Cortex of kidney (tissue), 1 donor: ENCODE measurements at places on chromosomes 3 and 15.

GRCh38 chr3:11603628-11604027 is 40.1 kb downstream of the VGLL4 start:
- no peak for DNase-seq

DNA sequence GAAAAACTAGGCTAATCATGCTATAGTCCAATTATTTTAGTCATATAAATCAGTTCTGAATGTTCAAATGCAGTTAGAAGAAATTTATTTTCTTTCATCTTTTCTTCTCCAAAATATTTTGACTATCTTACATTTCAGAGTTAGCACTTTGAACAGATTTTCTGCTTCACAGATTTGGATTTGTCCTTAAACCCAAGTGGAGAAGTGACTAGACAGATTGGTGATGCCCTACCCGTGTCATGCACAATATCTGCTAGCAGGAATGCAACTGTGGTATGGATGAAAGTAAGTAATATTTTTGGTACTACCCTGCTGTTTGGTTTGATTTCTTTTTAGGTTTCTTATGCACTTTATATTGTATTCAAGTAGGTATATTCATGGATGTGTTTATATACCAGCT is 178.3 kb downstream of the ALCAM start:
- no peak for DNase-seq

DNA sequence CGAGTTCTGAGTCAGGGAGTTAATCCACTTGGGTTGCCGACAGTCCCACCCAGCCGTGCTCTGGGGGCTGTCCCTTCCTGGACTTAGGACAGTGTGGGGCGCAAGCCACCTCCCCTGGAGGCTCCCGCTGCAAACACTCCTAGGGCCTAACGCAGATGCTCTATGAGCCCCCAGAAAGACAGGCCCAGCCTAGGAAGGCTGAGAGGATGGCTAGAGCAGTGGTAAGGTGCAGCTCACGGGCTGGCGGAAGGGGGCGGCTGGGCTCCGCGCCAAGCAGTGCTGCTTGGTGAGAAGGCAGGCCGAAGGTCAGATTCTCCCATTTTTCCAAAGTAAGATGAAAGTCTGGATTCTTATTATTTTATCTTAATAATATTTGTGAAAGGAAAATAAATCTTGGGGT is 84.6 kb upstream of the ALDH1L1 start:
- no peak for DNase-seq

DNA sequence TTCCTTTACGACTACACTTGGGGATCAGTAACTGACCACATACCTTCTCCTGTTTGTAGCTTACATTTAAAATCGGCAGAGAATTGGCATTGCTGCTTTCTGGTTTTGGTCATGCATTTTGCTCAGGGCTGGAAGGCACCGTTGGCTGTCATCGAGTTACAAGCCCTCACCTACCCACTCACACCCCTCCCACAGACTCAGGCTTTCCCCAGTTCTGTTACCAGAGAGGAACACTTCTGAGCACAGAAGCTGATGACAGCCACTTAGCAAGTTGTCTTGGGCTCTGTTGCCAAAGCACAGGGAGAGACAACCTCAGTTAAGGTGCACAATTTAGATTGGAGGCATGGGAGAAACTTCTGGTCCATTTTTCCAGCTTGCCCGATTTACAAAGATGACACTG is 204.8 kb upstream of the TOPAZ1 start:
- no peak for DNase-seq

DNA sequence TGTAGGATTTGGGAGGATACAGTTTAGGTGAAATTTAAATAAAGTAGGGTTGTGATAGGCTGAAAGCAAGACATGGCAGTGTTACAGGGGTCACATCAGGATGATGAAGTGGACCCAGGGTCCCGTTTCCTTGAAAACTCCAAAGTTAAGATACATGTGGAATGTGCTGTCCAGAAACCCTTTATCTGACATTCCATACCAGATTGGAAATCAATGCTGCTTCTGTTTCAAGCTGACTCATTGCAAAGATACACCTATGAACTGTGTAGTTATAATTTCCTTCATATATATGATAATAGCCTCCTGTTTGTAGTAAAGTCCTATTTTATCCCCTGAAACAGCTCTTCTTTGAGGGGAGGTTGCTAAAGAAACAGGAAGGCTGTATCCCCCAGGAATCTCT is 71.0 kb upstream of the NR2E3 start:
- no peak for DNase-seq

- no peak for DNase-seq
Measured at GRCh38 chr3:70981231-70981880, 602.2 kb downstream of the FOXP1 start.

DNA sequence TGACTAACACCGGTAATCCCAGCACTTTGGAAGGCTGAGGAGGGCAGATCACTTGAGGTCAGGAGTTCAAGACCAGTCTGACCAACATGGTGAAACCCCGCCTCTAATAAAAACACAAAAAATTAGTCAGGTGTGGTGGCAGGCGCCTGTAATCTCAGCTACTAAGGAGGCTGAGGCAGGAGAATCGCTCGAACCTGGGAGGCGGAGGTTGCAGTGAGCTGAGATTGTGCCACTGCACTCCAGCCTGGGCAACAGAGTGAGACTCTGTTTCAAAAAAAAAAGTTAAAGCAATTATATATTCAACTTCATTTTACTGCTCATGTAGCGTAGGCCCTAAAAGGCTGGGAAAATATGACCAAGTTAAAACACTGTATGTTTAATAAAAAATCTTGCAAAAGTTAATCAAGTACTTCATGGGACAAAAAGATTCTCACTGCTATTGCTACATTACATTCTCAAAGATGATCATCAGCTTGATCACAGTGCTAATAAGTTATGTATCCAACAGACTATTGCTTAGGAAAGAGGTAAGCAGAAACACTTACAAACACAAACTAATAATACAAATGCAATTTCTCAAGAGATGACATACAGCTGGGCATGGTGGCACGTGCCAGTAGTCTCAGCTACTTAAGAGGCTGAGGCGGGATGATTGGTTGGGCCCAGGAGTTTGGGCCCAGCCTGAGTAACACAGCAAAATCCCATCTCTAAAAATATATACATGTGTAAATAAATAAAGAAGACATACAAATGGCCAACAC is 2.7 kb downstream of the COPS2 start:
- DNase-seq = no peak

GRCh38 chr15:97461226-97461625 is 499.3 kb upstream of the ARRDC4 start:
- DNase-seq = no peak

GRCh38 chr3:129627350-129628168 is 21.1 kb upstream of the PLXND1 start:
- DNase-seq = no peak

- no peak for DNase-seq
Measured at GRCh38 chr3:104831071-104831470, 535.6 kb upstream of the ALCAM start.

DNA sequence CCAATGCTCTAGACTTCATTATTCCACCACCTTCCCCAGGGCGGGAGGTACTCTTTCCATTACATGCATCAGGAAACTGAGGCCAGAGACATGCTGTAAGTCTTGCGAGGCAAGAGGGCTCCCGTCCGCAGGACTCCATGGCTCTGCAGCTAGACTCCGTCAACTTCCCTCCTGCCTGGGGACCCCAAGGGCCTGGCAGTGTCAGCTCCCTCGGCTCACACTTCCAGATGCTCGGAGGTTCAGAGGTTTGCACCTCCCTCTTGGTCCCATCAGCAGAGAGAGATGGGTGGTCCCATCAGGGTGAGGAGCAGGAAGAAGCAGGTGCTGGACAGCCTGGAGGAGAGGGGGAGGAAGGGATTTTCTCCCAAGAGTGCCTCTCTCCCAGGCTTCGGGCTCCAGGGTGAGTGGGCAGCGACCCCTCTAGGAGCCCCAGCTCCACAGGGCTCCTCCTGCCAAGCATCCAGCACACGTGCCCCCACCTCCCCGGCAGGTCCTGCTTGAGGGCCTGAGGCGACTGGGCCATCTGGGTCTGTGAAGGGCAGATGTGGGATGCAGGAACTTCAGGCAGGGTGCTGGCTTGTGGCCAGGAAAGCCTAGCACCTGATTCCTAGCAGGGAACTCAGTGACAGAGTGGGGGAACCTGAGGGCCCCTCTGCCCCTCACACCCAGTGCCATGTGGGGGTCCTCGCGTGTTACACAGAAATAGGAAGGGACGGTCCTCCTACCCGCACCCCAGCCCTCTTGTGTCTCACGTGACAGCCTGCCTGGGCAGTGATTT is 9.3 kb downstream of the PAK6 start:
- no peak for DNase-seq

GRCh38 chr3:69787436-69788168 is 48.3 kb downstream of the MITF start:
- DNase-seq = no peak

DNA sequence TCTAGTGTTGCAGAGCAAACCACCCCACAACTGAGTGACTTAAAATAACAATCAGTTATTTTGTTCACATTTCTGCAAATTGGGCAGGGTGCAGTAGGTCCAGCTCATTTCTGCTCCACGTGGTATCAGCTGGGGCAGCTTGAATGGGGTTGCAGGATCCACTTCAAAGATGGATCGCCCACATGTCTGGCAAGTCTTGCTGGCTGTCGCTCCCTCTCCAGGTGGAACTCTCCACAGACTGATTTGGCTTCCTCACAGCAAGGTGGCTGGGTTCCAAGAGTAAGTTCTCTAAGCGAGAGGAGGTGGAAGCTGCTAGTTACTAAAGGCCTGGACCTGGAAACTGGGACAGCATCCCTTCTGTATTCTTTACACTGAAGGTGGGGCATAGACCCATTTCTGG is 213.3 kb downstream of the SLC9A9 start:
- no peak for DNase-seq

DNA sequence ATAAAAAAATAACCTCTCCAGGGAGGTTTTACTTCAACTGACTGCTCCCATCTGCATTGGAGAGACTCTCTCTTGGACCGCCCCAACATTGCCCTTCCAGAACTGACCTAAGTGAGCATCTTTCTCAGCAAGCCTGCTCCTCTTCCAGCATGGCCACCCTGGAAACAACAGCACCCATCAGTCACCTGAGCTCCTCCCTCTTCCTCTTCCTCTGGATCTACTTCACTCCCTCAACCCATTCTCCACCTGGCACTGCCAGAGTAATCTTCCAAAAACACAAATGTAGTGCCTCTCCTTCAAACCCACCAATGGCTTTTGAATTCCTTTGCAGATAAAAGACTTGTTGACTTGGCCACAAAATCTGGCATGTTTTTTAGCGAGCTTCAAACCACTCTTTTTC is 128.8 kb upstream of the NR2F2 start:
- no peak for DNase-seq

GRCh38 chr3:105366326-105367062 is at the start of gene ALCAM:
ALCAM (plus strand) TSS chr3:105366909.
- DNase-seq = no peak

DNA sequence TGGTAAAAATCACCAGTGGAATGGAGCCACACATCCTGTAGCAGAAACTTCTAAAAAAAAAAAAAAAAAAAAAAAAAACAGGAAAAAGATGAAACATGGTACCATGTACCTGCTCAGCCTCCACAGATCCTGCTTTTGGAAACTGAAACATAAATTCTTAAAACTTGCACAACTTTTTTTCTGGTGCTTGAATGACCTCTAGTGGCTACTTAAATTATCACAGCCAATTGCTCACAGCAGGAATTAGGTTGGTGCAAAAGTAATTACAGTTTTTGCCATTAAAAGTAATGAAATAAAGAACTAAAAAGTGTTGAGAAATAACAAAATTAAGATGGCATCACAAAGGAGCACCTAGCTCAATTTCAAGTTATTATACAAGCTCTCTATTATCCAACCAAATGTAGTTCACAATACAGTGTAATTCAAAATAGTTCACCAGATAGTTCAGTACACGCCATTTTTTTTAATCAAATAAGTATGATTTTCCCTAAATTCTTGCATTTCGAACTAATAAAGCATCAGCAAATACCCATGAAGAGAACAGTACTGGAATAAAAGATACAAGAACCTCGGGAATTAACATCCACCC is 80.6 kb downstream of the ULK4 start:
- no peak for DNase-seq

GRCh38 chr3:160052385-160053047 is 63.9 kb downstream of the IL12A start:
- no peak for DNase-seq

- no peak for DNase-seq
Measured at GRCh38 chr3:129586746-129587430, 19.6 kb downstream of the PLXND1 start.

DNA sequence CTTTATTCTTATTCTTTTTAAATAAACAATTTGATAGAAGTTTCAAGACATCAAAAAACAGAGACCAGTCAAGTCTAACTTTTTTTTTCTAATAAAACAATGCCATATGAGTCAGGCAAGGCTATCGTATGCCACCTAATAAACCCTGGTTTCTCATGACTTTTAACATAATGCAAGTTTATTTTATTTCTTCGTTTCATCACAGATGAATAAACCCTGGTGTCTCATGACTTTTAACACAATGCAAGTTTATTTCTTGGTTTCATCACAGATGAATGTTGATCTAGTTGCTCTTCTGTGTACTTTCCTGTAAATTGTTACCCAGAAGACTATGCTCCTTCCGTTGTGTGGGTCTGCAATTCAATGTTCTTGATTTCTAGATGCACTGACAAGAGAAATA is 905.4 kb downstream of the ROBO2 start:
- no peak for DNase-seq

DNA sequence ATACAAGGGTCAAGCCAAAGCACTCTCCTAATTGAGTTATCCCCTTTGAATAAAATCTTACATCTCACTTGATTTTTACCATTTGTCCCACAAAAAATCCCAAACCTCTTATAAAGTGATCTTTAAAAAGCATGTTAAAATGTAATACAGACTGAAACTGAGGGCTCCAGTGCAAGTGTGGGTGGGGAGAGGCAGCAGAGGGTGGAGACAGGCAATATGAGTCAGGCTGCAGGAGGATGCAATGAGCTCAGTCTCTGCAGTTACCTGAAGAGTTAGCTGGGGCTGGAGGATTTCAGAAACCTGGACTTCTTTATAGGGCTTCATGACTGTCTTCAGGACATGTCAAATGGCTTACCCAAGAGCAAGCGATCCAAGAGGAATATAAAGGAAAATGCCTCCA is 14.2 kb upstream of the COLQ start:
- no peak for DNase-seq

DNA sequence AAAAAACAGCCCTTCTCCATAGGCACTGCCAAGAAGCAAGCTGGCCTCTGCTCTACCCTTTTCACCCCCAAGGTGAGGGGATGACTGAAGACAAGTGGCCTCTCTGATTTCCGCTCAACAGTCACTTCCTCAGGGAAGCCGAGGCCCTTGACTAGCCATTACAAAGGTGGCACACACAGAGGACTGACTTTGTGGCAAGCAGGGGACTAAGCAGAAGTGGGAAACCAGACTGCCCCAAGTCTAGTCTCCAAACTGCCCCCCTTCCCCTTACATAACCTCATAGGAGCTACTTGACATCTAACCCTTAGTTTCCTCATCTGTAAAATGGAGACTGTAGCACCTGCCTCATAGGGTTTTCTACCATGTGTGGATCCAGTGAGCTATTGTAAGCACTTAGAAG is 118.9 kb downstream of the FOXP1 start:
- DNase-seq = no peak

DNA sequence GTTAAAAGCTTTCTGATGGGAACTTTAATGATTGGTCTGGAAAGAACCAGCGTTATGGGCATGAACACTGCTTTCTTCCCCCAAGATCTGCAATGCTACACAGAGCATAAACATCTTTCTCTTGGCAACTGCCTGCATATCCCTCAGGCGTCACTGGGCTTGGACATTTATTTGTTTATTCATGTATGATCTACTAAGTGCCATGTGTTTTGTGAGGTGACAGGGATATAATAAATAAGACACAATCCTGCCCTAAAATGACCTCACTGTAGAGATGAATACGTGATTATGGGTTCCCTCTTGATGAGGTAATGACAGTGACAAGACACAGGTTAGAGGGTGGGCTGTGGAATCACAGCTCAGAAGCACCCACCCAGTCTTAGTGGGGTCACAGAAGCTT is 485.3 kb downstream of the PDCD6IP start:
- DNase-seq = no peak

GRCh38 chr3:138451595-138452162 is 17.3 kb downstream of the ESYT3 start:
- DNase-seq = no peak
